ENCODE measurements at places on chromosomes 5 and 9. TPM values are rescaled to one million over a fixed set of nuclear protein-coding genes. Genes with fewer than 3 reads are reported as not detected.

DNA sequence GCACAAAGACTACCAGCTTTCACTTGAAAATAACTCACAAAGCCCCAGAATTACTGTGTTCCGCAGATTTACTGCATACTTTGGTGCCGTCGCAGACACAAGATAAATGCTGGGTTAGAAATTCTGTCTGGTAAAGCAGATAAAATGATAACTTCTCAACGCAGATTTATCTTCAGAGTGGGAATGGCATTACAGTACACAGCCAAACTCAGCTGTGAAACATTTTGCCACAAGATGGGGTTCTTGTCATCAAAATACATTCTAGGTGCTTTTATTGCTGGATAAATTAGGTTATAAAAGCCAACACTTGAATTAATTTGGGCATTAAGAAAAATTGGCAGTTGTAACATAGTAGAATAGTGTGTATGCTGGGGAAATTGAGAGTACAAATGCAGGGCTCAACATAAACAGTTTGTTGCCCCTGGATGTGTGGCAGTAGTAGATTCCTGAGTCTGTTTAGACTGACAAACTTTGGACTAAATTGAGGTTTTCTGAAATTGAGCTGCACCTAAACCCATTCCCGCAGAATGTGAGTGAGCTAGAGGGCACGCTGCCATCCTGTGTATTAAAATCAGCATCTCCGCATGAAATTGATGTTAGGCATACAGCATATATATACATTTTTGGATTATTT lies 61.1 kb downstream of the LMNB1 start:
- DNase-seq: no peak

The STPG3 gene
- total RNA-seq: 0.38 TPM

DNA sequence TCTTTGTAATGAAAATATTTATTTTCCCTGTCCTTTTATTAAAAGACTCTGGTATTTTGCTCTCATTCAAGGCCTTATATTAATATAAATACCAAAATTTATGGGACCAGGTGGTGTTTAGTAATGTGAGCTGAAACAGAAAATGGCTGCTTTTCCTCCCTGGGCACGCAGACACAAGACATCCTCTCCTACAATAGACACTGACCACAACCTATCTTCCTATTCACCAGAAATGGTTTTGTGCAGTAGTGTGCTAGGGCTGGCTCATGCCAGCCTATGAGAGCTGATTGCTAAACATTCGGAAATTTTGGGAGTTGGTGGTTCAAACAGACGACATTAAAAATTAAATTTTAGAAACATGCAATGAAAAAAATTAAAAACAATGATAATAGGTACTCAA lies 338.2 kb downstream of the BNC2 start:
- no peak for DNase-seq

DNA sequence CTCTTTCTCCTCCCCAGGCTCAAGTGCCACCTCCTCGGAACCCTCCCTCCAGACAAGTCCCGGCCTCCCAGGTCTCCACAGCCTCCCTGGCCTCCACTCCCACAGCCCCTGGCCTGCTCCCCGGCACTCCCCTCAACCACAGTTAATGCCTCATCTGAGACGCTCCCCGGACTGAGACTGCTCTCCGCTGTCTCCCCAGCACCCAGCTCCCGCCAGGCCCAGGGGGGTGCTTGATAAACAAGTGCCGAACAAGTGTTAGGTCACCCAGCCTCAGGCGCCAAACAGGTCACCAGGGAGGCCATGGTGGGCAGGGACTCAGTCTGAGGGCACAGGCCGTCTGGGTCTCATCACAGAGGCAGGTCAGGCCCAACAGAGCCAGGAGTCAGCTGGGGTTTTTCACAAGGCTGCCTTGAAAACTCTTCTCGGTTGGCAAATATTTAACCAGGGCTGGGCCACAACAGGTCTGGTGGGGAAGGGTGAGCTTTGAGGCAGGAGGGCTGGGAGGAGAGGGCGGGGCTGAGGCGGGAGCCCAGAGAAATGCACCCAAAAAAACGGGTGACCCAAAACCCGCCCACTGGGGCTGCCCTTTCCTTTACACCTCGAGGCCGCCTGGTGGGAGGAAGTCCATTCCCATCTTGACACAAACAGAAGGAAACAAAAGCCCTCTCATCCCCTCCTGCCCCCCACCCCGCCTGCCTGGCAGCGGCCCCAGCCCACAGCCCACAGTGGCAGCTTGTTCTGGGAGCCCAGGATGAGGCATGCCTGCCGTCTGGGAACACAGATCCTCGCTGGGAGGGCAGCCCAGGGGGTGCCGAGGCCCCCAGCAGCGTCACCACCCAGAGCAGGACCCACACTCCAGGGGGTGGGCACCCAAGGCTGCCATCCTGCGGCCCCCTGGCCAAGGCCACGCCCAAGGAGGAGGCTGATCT lies 66.6 kb upstream of the STXBP1 start:
- peak; percentile 79 for DNase-seq

GRCh38 chr5:62824936-62825335 lies 246.3 kb downstream of the LRRC70 start:
- no peak for DNase-seq

DNA sequence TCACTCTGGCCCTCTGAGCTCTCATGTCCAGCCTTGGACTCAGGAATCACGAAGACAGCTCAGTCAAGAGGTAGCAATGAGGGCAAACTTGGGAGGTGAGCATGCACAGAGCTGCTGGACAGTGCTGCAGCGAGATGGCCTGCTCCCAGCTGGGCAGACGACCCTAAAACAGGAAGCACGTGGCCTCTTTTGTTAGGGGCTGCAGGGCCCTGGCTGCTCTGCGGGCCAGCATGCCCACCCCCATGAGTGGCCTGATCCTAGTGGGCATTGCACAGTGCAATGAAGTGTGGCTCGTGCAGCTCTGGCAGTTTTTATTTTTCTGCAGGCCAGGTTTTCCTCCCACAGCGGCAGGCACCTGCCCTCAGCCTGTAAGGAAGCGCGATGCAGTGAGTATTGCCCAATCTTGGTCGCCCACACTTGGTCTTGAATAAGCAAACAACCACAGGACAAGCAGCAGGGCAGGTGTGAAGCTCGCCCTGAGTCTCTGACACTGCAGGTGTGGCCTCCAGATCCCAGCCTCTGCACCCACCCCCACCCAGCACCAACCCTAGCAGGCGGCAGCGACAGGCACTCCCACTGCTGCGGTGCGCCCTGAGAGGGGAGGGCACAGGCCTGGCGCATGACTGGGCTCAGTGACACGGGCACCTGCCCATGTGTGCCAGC lies 60.8 kb downstream of the SEMA4D start:
- DNase-seq: peak; percentile 37

DNA sequence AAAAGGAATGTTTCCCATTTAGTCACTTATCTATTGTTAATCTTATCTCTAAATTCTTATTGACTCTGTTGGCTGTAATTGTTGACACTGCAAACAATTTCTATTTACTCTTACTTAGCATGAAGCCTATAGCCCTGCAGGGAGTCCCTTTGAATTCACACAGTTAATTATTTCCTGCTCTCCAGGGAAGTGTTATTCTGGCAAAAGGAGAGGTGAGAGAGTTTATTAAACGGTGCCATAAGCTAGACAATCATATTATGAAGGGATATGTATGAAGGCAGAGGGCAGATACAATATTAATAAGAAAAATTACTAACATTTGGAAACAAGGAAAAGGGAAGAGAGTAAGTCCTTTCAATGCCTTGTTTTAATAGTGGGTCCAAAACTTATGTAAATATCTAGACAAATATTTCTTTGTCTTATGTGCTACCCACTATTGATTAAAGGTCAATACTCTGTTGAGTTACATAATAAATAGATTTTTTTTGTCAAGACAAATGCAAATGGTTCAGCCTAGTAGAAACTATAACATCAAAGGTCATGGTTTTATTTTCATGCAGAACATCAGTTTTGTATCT lies 107.1 kb downstream of the CDH18 start:
- no peak for DNase-seq

GRCh38 chr5:172766287-172767108 lies 4.5 kb downstream of the DUSP1 start:
- DNase-seq: peak; percentile 68

DNA sequence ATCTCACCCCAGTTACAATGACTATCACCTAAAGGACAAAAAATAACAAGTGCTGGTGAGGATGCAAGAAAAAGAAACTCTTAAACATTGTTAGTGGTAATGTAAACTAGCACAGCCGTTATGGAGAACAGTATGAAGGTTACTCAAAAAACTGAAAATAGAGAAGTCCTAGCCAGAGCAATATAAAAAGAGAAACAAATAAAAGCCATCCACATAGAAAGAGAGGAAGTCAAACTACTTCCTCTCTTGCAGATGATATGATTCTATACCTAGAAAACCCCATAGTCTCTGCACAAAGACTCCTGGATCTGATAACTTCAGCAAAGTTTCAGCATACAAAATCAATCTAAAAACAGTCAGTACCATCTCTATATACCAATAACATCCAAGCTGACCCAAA lies 221.5 kb upstream of the FAM174A start:
- no peak for DNase-seq

DNA sequence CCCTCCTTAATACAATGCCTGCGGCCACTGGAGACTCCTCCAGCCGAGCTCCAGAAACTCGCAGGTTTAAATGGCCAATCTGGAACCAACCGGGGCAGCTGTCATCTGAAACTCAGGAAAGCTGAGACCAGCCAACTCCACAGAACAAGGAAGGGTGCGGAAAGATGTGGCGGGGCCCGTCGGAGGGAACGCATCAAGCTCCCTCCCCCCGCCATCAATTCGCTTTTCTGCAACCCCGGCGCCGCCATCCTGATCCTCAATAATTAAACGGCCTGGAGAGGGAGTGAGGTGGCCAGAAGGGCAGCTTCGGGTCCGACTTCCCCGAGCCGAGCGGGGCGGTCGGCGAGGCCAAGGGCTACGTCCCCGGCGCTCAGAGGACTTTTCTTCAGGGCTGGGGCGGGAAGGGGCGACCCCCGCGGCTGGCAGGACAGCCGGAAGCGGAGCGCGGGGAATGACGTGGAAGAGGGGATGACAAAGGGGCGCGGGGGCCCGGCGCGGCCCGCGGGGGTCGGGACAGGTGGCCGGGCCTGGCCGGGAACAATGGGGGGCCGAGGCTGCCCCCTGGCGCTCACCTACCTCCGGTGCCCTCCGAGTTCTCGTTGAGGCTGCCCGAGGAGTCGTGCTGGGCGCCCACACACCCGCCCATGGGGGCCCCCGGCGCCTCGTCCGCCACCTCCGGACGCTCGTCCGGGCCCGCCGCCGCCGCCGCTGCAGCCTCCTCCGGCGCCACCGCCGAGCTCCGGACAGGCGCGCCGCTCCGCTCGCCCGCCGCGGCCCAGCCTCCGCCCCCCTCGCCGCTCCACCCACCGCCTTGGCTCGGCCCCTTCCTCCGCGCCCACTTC lies at the start of gene UBTD2:
UBTD2 (minus strand) TSS at position 745 of the 842 bp plus-strand sequence; CDS start at position 646, 99 bp downstream.
- peak; percentile 88 for DNase-seq

DNA sequence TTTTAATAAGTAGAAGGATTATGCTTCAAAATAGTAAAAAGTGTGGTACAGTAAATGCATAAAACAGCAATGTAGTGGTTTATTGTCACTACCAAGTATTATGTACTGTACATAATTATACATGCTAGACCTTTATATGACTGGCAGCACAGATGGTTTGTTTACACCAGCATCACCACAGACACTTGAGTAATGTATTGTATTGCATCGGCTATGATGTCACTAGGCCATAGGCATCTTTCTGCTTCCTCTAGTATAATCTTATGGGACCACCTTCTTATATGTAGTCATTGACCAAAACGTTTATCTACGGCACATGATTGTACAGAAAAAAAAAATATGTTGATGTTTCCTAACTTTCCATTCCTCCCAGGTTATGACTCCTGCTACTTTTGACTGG lies 31.9 kb upstream of the SSBP2 start:
- no peak for DNase-seq

- DNase-seq: no peak
Observed at GRCh38 chr5:149938279-149938678, 6.3 kb downstream of the PDE6A start.

GRCh38 chr5:140328036-140328764 lies 18.2 kb downstream of the HBEGF start:
- no peak for DNase-seq

The NPR2 gene
- total RNA-seq: 17.0 TPM

The PCDHA9 gene
- total RNA-seq: 0.85 TPM

The BAAT gene
- total RNA-seq: 0.09 TPM

GRCh38 chr9:36813154-36813553 lies 220.9 kb downstream of the PAX5 start:
- peak; percentile 66 for DNase-seq

The UAP1L1 gene
- total RNA-seq: 12.7 TPM

The ECSCR gene
- total RNA-seq: 34.9 TPM

- no peak for DNase-seq
Observed at GRCh38 chr9:27633764-27634163, 60.5 kb upstream of the C9orf72 start.

The LPAR1 gene
- 28.2 TPM for total RNA-seq

- DNase-seq: no peak
Observed at GRCh38 chr5:177301503-177302165, 1.9 kb downstream of the RAB24 start.

- DNase-seq: peak; percentile 43
Observed at GRCh38 chr5:15577132-15577531, 77.2 kb downstream of the FBXL7 start.

- DNase-seq: no peak
Observed at GRCh38 chr5:132474131-132474723, 16.3 kb downstream of the IRF1 start.

DNA sequence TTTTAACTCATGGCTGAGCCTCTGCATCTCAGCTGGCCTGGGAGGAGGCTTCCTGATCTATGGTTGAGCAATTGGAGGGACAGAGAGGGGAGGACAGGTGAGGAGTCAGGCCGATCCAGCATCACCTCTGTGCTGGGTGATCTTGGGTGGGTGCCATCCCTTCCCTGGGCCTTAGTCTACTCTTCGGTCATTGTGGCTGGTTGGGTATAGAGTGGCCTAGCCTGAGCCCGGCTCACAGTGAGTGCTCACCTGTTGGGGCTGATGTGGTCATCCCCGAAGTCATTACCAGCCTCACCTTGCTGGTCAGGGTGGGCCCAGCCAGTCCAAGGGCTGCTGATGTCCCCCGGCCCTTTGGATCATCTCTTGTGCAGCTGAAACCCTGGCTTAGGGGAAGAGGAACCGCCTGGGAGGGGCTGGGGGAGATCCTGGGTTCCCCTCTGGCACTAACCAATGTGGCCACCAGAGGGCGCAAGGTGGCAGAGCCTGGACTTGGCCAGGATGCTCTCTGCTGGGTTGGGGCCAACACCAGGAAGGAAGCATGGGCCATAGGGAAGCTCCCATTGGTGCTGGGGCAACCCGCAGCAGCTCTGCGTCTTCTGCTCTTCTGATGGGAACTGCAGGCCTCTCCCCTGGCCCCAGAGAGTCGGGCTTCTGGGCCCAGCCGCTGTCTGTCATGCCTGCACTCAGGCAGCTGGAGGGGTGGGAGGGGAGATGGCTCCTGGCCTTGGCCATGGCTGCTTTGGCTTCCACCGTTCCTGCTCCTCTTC lies 17.3 kb upstream of the ODF2 start:
- peak; percentile 87 for DNase-seq

The PAEP gene
- not detected for total RNA-seq

DNA sequence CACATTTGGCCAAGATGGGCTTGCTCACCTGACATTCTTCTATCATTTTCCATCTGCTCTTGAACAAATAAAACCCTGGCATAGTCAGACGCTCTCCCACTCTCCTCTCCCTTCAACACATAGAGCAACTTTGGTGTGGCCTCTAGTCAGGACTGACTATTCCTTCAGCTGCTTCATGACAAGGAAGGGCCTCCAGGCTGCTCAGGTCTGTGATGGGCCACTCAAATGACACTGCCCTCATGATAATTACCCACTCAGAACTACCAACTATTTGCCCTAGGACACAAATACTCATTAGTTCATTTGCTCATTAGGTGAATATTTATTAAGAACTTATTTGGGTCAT lies 376.3 kb downstream of the SEMA5A start:
- no peak for DNase-seq

The PCDHGB6 gene
- total RNA-seq: 7.5 TPM

The GABBR2 gene
- 0.06 TPM for total RNA-seq

The CHSY3 gene
- total RNA-seq: 3.0 TPM

GRCh38 chr9:74753650-74754049 lies 134.1 kb downstream of the TRPM6 start:
- DNase-seq: no peak

The RELL2 gene
- 3.0 TPM for total RNA-seq

Data from kidney (tissue), 22 donors.